ENCODE measurements at places on chromosomes 3 and 15.

GRCh38 chr3:64209866-64210621, 15.2 kb downstream of the PRICKLE2 start:
- DNase-seq: no peak

DNA sequence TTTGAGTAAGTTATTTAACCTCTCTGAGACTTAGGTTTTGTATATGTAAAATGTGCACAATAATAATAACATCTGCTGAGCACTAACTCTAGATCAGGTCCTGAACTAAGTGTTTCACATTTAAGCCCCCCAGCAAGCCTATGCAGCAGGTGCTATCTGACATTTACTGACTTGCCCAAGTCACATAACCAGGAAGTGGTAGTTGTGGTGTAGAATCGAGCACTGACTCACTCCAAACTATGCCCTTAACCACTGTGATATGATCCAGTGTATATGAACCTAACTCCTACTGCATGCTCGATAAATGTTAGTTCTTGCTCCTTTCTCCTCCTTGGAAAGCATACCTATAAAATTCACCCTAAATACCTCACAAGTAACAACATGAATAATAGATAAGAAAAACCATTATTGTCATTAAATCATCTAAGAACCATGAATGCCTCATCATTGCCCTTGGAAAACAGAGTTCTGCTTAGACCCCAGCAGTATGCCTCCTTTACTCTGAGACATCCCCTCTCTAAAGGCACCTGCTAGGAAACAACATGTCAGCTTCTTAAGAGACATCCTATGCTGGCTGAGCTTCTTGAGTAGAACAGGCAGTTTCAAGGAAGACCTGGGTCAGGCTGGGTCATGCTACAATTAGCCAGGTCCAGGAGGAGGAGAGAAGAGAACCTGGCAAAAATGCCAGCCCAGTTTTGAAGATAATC, 3.0 kb upstream of the SHC4 start:
- no peak for DNase-seq

- DNase-seq: peak; percentile 69
Observed at GRCh38 chr15:89442671-89443307, 53.6 kb downstream of the RHCG start.

- DNase-seq: no peak
Observed at GRCh38 chr3:121974601-121975111, 47.4 kb downstream of the ILDR1 start.

DNA sequence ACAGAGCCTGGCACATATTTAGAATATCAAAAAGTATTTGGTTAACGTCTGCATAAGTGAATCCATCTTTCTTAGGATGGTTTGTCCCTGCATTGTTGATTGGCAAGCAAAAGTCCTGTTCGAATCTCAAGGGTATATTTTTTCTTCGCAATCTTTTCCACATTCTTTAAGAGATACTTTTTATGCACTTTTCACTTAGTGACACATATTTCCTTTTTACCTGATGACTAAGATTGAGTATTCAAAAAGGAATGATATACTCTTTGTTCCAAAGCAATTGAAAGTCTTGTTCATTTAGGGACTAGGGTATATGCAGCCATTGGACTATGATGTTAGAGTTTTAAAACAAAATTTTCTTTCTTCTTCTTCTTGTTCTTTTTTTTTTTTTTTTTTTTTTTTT, 349.9 kb downstream of the NLGN1 start:
- DNase-seq: no peak

GRCh38 chr15:62658498-62658897, 384.0 kb upstream of the TPM1 start:
- no peak for DNase-seq

DNA sequence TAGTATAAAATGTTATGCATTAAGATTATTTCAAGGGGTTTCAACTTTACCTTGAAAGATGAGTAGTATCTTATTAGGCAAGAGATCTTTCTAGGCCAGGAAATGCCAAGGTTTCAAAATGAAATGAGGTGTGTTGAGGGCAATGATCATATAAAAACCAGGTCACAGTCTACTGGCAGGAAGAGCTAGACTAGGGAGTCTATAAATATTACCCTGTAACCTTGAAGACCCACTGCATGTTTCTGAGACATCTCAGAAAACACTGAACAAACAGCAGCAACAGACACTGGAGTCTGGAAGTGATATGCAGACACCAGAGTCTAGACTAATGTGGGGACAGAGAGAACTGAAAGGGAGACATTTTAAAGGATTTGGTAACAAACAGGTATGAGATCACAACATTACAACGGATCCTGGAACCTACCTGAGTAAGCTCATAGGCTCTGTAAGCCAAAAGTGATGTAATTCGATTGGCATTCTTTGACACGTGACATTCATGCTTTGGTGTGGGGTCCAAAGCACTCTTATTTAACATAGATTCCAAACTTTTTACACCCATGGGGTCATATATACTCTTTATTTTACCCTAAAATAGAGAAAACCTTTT, 15.0 kb downstream of the TASOR start:
- no peak for DNase-seq

Data from neuronal stem cell (in vitro differentiated cells).